Activated T-cell treated with anti-CD3 and anti-CD28 coated beads, Interleukin-2, amount 50 U/mL, for 72 hours (primary cell): ENCODE measurements at places on chromosomes 7 and 10. TPM values are rescaled to one million over a fixed set of nuclear protein-coding genes. Genes with fewer than 3 reads are reported as not detected.
A peak's percentile ranks its signal among the peaks of the same experiment; 100 is the strongest.

The GBX1 gene
- total RNA-seq, result not detected

The THSD7A gene
- not detected for total RNA-seq

The CCL26 gene
- total RNA-seq, result not detected

The JCAD gene
- 0.29 TPM for total RNA-seq

The SPACDR gene
- total RNA-seq, result 5.6 TPM

The TMEM176A gene
- total RNA-seq, result 0.30 TPM

DNA sequence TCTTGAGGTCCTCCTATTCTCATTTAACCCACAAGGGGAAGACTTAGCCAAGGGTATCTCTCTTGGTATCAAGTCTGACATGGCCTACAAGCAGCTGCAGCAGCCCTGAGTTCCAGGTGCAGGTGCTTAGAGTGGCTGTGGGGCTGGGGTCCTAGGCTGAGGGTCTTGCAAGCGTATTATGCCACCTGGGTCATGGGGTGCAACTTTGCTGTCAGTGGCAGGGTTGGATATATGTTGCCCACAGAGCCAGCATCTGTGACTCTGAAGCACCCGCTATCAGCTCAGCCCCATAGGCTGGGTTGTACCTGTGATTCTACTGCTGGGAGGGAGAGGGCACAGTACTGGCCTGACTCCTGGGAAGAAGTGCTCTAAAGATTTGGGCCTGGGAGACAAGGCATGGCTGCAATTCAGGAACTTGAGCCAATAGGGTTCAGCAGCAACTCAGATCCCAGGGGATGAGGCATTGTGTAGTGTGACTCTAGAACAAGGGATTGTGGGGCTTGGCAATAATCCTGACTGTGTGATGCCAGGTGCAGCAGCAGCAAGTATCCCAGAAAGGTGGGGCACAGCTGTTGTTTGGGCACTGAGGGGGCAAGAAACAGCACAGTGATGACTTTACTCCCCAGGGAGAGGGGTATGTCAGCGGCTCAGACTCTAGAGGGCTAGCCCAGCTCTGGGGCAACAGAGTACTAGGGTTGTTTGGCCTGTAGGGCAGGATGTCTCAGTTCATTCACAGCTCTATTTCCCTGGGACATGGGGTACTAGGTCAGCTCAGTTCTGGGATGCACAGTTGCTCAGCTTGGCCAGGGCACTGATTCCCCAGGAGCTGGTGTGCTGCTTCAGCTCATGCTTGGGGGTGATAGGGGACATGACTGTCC lies 41.4 kb downstream of the NEURL1 start:
- H3K36me3 ChIP-seq, result peaks cover 11% of the 10 kb centered on the region
- H3K27me3 ChIP-seq, result peaks cover 32% of the 10 kb centered on the region
- H3K4me1 ChIP-seq, result no peaks in the 10 kb centered on the region
- H3K4me3 ChIP-seq, result no peak overlapping the region

- DNase-seq, result no peak
- H3K36me3 ChIP-seq, result no peaks in the 10 kb centered on the region
- H3K4me1 ChIP-seq, result no peaks in the 10 kb centered on the region
- H3K27me3 ChIP-seq, result peaks cover 8% of the 10 kb centered on the region
- no peak overlapping the region for H3K27ac ChIP-seq
- no peak overlapping the region for H3K4me3 ChIP-seq
Measured at GRCh38 chr10:51745397-51745796, 46.0 kb upstream of the CSTF2T start.

DNA sequence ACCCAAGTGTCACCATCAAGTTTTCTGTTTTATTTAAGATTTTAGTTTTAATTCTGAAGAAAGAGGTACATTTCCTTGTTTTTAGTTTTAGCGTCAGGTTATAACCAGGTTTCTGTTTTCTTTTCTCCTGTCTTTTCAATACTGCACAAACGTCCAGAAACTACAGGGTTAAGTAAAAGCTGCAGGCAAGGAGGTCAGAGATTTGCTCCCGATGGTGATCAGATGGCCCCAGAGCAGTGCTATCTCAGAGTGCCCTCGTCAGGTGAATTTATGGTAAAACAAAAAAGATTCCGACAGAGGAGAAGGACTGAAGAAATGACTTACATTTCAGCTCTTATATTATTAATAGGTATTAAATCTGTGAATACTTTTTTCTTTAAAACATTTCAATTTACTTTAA lies 128.2 kb downstream of the STRA8 start:
- peaks cover 13% of the 10 kb centered on the region for H3K36me3 ChIP-seq
- no peaks in the 10 kb centered on the region for H3K4me1 ChIP-seq
- H3K27me3 ChIP-seq, result no peaks in the 10 kb centered on the region
- no peak overlapping the region for H3K4me3 ChIP-seq
- DNase-seq, result no peak
- H3K27ac ChIP-seq, result no peak overlapping the region

GRCh38 chr7:73671857-73672445 lies 4.3 kb downstream of the VPS37D start:
- H3K27ac ChIP-seq, result no peak overlapping the region
- H3K4me3 ChIP-seq, result no peak overlapping the region
- H3K4me1 ChIP-seq, result peaks cover 4% of the 10 kb centered on the region
- no peak for DNase-seq
- H3K27me3 ChIP-seq, result peaks cover 23% of the 10 kb centered on the region

DNA sequence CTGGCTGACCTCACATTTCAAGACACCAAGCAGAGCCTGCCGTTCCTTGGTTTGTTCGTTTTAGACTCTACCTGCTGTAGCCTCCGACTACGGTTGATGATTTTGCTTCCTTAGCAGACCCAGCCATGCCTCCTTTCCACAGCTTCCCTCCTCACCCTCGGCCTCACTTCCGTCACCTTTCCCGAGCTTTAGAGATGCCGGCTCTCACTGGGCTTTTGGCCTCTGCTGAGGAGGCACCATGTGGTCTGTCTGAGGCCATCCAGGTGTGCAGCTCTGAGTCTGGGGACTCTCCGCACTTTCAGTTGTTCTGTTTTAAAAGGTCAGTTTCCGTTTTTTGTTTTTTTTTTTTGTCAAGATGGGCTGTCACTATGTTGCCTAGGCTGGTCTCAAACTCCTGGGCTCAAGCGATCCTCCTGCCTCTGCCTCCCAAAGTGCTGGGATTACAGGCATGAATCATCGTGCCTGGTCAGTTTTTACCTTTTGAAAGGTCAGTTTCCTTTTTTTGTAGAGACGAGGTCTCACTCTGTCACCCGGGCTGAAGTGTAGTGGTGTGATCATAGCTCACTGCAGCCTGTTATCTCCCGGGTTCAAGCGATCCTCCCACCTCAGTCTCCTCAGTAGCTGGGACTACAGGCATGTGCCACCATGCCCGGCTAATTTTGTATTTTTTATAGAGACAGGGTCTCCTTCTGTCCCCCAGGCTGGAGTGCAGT lies 11.7 kb downstream of the ORAI2 start:
- H3K4me1 ChIP-seq, result peaks cover under 1% of the 10 kb centered on the region
- DNase-seq, result no peak
- H3K4me3 ChIP-seq, result no peak overlapping the region
- no peak overlapping the region for H3K27ac ChIP-seq

GRCh38 chr7:120337308-120337907 lies 64.4 kb downstream of the KCND2 start:
- DNase-seq, result no peak
- H3K27ac ChIP-seq, result no peak overlapping the region
- H3K4me1 ChIP-seq, result no peaks in the 10 kb centered on the region
- no peaks in the 10 kb centered on the region for H3K27me3 ChIP-seq

GRCh38 chr7:78389022-78389421 lies 590.4 kb downstream of the PHTF2 start:
- H3K27ac ChIP-seq, result no peak overlapping the region
- H3K4me1 ChIP-seq, result no peaks in the 10 kb centered on the region
- no peak overlapping the region for H3K4me3 ChIP-seq
- no peaks in the 10 kb centered on the region for H3K27me3 ChIP-seq

DNA sequence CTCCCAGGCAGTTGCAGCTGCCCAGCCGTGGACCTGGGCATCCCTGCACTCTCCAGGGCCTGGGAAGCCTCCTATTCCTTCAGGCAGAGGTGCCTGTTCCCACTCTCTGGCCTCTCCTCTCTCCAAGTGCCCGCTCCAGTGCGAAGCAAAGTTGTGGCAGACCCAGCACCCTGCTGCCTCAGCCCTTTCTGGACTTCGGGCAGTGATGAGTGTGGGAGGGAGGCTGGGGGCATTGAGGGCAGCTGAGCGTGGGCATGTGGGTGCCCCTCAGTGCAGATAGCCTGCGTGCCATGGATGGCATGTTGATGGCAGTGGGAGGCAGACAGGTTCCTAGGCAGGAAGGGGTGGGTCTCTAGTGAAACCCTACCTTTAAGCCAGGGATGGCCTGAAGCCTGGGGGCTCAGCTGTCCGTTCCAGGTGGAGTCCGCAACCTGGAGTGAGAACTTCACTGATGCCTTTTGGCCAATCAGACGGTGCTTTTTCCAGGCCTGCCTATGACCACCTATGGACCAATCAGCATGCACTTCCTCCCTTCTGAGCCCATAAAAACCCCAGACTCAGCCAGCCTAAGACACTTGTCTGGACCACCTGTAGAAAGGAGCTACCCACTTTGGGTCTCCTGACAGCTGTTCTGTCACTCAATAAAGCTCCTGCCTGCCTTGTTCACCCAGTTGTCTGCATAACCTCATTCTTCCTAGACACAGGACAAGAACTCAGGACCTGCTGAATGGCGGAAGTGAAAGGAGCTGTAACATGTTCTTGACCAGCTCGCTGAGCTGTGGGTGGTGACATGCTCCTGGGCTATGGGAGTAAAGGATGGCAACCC lies 26.1 kb downstream of the SVIL start:
- no peak overlapping the region for H3K4me3 ChIP-seq
- DNase-seq, result no peak
- peaks cover 7% of the 10 kb centered on the region for H3K4me1 ChIP-seq
- H3K27me3 ChIP-seq, result no peaks in the 10 kb centered on the region

- DNase-seq, result no peak
- H3K4me1 ChIP-seq, result no peaks in the 10 kb centered on the region
- no peak overlapping the region for H3K4me3 ChIP-seq
- H3K27ac ChIP-seq, result no peak overlapping the region
Measured at GRCh38 chr10:86635402-86635801, 18.9 kb upstream of the OPN4 start.

DNA sequence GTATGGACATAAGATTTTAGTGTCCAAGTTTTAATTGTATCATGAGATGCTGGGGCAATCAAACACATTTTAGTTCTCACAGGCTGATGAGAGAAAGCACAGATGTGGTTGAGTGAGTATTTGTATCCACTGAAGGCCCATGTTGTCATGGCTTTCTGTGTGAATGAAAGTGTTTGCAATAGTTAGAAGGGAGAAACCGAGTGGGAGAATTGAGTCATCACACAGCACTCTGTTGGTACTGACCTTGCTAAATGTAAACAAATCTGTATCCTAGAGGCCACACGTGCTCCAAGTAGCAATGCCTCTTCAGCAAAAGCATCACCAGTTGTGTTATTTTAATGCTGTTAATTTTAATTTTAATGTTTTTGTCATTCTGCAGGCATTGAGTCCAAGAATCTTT lies 121.2 kb downstream of the EMX2 start:
- H3K4me3 ChIP-seq, result no peak overlapping the region
- peak overlapping the region; percentile 35 for H3K27ac ChIP-seq
- H3K4me1 ChIP-seq, result peaks cover 10% of the 10 kb centered on the region

DNA sequence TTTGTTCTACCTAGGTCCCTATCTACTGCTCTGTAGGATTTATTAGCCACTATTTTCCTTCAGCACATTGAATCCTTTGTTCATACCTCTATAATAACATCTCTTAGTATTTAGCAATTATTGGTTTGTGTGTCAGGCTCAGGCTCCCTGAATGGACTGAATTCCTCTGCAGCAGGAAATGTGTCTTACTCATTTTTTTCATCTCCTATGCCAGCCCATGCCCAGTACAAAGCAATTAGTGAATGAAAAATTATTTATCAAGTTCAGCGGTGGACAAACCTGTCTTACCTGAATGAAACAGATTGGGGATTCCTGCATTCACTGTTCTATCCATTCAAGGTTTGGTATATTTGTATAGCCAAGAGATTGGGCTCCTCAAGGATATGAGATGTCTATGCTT lies 53.7 kb downstream of the C1GALT1 start:
- no peaks in the 10 kb centered on the region for H3K27me3 ChIP-seq
- H3K36me3 ChIP-seq, result peaks cover 23% of the 10 kb centered on the region
- no peak overlapping the region for H3K27ac ChIP-seq
- no peak overlapping the region for H3K4me3 ChIP-seq

GRCh38 chr10:69307434-69307833 lies 29.1 kb downstream of the HK1 start:
- DNase-seq, result no peak
- H3K4me3 ChIP-seq, result no peak overlapping the region
- no peaks in the 10 kb centered on the region for H3K36me3 ChIP-seq
- H3K4me1 ChIP-seq, result no peaks in the 10 kb centered on the region
- no peaks in the 10 kb centered on the region for H3K27me3 ChIP-seq
- no peak overlapping the region for H3K27ac ChIP-seq

DNA sequence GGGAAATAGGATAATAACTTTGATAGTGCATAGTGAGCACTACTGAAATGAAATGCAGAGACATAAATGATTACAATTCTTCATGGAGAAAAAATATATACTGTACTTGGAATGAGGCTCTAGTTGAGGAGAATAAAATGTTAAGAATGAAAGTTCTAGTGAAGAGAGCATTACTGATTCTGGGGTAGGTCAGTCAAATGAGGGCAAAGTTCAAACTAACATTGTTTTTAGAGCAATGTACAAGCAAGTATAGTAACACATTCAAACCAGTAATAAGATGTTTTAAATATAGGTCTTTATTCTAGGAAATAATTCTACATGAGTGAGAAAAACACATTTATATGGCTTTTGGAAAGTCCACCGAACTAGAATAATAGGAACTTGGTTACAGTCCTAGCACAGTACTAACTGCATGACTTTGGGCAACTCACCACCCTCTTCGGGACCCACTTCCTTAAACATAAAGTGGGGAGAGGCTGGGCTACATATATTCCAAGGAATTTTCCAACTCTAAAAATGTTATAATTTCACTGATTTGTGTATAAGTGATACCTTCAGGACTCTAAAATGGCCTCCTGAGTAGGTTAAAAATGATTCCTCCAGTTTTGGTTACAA lies 86.4 kb downstream of the CDK6 start:
- H3K27me3 ChIP-seq, result no peaks in the 10 kb centered on the region
- H3K36me3 ChIP-seq, result peaks cover 8% of the 10 kb centered on the region
- H3K4me3 ChIP-seq, result peak overlapping the region; percentile 61
- H3K27ac ChIP-seq, result peak overlapping the region; percentile 82
- H3K4me1 ChIP-seq, result peaks cover 93% of the 10 kb centered on the region

- no peaks in the 10 kb centered on the region for H3K27me3 ChIP-seq
- H3K27ac ChIP-seq, result no peak overlapping the region
- no peaks in the 10 kb centered on the region for H3K36me3 ChIP-seq
- H3K4me3 ChIP-seq, result no peak overlapping the region
Measured at GRCh38 chr7:52482076-52482475, 553.4 kb upstream of the POM121L12 start.

GRCh38 chr10:132232023-132232951 lies 45.5 kb downstream of the DPYSL4 start:
- no peaks in the 10 kb centered on the region for H3K27me3 ChIP-seq
- peaks cover 30% of the 10 kb centered on the region for H3K4me1 ChIP-seq
- peak overlapping the region; percentile 63 for H3K4me3 ChIP-seq
- peak; percentile 39 for DNase-seq
- peak overlapping the region; percentile 89 for H3K27ac ChIP-seq
